Esophagus muscularis mucosa (tissue), 4 donors: ENCODE measurements at places on chromosomes 11 and 22. TPM values are rescaled to one million over a fixed set of nuclear protein-coding genes. Genes with fewer than 3 reads are reported as not detected.

CCDC82 gene
- 12.3 TPM for total RNA-seq

ARL2 gene
- total RNA-seq, result 156 TPM

DNA sequence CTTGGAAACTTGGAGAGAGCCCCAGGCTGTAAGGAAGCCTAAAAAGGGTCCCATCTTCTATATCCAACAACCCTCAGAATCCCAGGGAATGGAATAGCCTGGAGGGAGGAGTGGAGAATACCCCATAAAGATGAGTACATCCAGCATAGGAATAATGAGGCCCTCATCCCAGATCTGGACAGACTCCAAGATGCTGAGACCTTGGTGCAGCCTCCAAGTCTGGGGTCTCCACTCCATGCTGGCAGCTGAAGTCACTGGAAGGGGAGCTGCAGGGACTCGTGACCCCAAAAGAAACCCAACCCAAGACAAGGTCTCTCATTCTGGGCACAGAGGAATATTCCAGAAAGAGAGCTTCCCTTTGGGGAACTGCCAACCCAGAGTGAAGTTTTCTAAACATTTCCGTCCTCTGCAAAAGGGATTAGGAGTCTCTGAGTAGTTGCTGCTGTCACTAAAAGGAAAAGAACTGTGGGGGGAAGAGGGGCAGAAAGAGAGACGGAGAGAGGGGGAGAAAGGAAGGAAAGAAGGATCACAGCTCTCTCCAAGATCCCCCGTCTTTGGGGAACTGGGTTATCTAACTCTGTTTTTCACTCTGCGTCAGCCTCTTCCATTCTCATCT lies 589 bp downstream of the SCGB1A1 start:
- DNase-seq, result no peak
- peak overlapping the region; percentile 64 for H3K27ac ChIP-seq
- no peaks in the 10 kb centered on the region for H3K36me3 ChIP-seq
- H3K4me3 ChIP-seq, result no peak overlapping the region
- H3K27me3 ChIP-seq, result no peaks in the 10 kb centered on the region
- H3K4me1 ChIP-seq, result peaks cover 35% of the 10 kb centered on the region

- no peaks in the 10 kb centered on the region for H3K36me3 ChIP-seq
- H3K4me3 ChIP-seq, result peak overlapping the region; percentile 78
- no peaks in the 10 kb centered on the region for H3K27me3 ChIP-seq
- no peak for DNase-seq
- H3K4me1 ChIP-seq, result peaks cover 56% of the 10 kb centered on the region
Observed at GRCh38 chr11:86801364-86801763, 1.0 kb downstream of the PRSS23 start.

VWCE gene
- 0.83 TPM for total RNA-seq

- no peak for DNase-seq
- H3K4me1 ChIP-seq, result peaks cover 48% of the 10 kb centered on the region
- no peaks in the 10 kb centered on the region for H3K36me3 ChIP-seq
- H3K4me3 ChIP-seq, result peak overlapping the region; percentile 48
Observed at GRCh38 chr11:2138068-2138430, 1.1 kb downstream of the IGF2 start.

TSGA10IP gene
- total RNA-seq, result not detected

GRCh38 chr11:14789879-14790484 lies 102.0 kb downstream of the CYP2R1 start:
- no peak overlapping the region for H3K4me3 ChIP-seq
- H3K4me1 ChIP-seq, result no peaks in the 10 kb centered on the region
- no peaks in the 10 kb centered on the region for H3K27me3 ChIP-seq
- no peak for DNase-seq
- H3K27ac ChIP-seq, result no peak overlapping the region
